Gastroesophageal sphincter (tissue), 4 donors: ENCODE measurements at places on chromosomes 13 and 19.

DNA sequence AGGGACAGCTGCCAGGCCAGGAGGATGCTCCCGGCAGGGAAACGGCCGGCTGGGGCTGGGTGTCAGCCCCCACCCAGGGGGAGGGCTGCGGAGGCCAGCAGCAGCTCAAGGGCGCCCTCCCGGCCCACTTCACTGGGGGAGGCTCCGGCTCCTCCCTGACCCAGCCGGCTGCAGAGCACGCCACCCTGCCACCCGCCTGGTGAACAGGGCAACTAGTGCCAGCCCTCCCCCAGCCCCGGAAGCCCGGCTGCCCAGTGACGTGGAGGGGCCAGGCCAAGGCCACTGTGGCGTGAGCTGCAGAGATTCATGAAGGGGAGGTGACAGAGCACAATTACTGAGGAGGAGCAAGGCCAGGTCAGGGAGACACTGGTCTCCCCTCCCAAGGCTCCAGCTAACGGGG lies 14.7 kb downstream of the REXO1 start:
- ATAC-seq, result no peak

DNA sequence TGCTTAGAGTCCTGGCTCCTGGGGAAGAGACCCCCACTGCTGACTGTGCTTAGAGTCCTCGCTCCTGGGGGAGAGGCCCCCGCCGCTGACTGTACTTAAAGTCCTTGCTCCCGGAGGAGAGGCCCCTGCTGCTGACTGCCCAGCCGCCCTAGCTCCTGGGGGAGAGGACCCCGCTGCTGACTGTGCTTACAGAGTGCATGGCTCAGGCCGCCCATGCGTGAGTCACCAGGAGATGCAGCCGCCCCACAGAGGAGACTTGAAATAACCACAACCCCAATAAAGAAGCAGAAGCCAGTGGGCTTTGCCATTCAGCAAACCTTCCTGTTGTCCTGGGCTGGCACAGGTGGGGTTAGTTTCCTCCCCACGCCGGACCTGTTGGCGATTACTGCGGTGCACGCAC lies 79.2 kb upstream of the C13orf46 start:
- ATAC-seq, result no peak

GRCh38 chr13:98755729-98756128 lies 3.3 kb upstream of the SLC15A1 start:
- ATAC-seq, result no peak

DNA sequence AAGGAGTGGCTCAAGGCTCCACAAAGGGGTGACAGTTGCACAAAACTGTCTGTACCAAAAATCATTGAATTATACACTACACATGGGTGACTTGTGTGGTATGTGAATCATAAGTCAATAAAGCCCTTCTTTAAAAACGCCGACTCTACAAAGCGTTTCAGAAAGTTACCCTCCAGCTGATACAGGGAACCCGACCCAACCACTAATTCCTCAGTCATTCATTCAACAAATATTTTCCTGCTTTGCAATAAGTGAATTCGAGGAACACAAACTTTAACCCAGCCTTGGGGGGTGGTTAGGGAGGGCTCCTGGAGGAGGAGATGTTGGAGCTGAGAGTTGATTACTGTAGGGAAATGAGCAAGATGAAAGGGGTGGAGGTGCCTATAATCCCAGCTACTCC lies 32.0 kb downstream of the LTBP4 start:
- no peak for ATAC-seq

DNA sequence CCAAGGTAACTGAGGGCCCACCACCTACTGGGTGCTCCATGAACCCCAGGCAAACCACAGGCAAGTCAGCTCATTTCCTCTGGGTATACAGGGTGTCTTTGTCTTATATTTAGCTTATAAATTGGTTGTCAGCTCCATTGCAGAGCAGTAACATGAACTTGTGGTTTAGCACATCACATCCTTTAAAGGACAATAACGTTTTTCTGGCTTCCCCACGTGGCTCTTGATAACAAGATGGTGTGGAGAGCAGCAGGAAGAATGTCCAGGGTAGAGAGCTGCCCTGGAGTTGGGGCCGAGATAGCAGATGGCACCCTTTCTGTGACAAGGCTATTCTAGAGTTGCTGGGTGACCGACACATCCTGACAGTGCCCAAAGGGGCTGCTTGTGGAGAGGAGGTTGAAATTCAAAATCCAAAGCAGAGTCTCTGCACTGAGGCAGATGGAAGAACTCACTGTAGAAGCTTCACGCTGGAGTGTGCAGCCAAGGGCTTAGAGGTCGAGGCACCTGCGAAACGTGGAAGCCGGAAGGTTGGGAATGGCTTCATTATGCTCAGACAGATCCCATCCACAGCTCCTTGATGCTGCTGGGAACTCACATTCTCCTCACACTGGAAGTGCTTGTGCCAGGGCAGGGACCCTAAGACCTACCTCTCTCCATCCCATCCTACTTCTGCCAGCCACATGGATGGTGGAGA lies 133.0 kb upstream of the FRY start:
- ATAC-seq, result no peak

- no peak for ATAC-seq
Measured at GRCh38 chr13:28707629-28708427, 10.9 kb downstream of the SLC46A3 start.
